ENCODE measurements at places on chromosomes 4 and X. TPM values are rescaled to one million over a fixed set of nuclear protein-coding genes. Genes with fewer than 3 reads are reported as not detected.

The TRPC5OS gene
- total RNA-seq: not detected

The XAGE1A gene
- total RNA-seq: not detected

The ADH1A gene
- not detected for total RNA-seq

The XK gene
- total RNA-seq: 0.35 TPM

The MID2 gene
- 27.7 TPM for total RNA-seq

The WFS1 gene
- 17.8 TPM for total RNA-seq

The ZNF718 gene
- total RNA-seq: 9.2 TPM

The FANCB gene
- 6.4 TPM for total RNA-seq

The SH2D1A gene
- total RNA-seq: not detected

The HPGDS gene
- not detected for total RNA-seq

The PAK3 gene
- total RNA-seq: 7.5 TPM

The MAGEC1 gene
- not detected for total RNA-seq

The HERC5 gene
- 1.1 TPM for total RNA-seq

The NKX3-2 gene
- total RNA-seq: not detected

The LEF1 gene
- total RNA-seq: 1.7 TPM

The LRP2BP gene
- total RNA-seq: 0.50 TPM
